Fibroblast of skin of scalp (primary cell): ENCODE measurements at places on chromosomes 6 and 20.

GRCh38 chr20:3194617-3195280, 9.7 kb downstream of the DDRGK1 start:
- DNase-seq: no peak

- no peak for DNase-seq
Measured at GRCh38 chr20:31858760-31859083, 11.6 kb downstream of the DUSP15 start.

DNA sequence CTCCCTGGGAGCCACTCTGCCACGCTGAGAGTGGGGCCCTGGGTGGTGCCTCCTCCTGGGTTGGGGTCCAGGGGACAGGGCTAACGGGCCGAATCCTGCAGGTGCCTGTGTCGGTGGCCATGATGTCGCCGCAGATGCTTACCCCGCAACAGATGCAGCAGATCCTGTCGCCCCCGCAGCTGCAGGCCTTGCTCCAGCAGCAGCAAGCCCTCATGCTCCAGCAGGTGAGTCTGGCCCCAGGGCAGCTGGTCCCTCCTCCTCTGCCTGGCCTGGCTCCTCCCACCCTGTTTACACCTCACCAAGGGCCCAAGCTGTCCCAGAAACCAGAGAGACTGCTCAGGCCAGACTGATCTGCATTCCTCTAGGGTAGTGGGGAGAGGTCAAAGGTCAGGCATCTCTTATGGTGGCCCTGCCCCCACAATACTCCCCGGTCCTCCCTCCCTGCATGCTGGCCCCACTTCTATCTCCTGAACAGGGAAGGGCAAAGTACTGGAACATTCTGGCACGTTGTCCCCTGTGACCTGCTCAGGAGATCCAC, 38.6 kb downstream of the FOXP4 start:
- no peak for DNase-seq

DNA sequence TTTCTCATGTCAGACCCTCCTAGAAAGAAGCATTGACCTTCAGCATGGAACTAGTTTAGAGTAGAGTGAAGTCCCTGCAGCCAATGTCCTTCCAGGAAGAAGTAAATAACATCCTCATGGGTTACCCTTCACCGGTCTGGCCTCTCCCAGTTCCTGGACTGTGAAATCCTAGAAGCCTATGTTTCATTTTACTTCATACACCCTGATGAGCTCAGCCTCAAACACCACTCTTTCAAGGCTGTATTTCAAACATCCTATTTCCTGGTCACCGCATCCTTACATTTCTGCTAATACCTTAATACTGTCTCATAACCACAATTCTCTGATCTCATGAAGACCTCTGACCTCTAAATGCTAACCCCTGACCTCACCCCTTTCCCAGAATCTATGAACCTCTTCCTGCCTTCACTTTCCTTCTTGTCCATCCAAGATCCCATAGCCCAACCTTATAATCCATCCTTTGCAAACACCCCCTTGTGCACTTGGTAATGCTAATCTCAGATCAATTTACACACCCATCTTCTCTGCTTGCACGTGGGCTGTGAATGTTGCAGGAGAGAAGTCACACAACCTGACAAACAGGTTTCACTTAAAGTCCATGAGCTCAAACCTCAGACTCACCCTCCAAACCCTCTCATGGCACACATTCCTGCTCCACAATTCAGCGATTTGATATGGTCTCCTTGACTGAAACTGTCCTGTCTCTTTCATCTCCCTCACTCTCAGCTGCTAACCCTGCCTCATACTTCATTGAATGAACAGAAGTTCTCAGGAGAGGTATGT, 30.2 kb downstream of the SLC2A10 start:
- no peak for DNase-seq

DNA sequence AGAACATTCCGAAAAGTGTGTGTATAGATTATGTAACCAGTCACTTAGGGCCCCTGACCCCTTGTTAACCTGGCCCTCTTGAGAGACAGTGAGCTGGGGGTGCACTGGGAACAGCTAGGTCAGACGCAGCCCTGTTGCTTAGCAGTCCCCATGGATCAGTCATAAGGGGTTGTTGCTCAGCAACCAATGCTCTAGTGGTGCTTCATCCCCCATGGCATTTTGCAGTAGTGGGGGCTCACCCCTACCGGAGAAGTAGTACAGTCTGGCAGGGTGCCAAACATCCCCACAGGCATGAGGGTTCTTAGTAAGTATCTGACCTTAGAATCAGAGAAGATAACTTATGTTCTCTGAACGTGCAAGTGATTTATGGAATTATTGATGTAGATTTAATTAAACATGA, 12.3 kb downstream of the PKIB start:
- no peak for DNase-seq

DNA sequence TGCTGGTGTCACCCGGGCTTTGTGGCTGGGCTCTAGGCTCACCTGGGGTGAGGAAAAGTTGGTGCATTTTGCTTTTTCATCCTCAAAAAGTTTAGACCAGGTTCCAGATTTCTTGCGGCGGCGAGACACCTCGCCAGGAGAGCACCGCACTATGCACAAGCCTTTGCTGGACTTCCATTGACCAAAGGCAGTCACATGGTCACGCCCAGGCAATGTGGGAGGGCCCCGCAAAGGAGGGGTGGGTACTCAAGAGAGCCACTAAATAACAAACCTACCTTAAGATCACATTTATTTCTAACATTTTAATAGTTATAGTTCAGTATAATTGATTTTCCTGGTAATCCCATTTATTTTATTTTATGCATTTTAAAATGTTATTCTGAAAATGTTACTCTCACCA, 3.0 kb upstream of the KIF16B start:
- DNase-seq: no peak

GRCh38 chr20:60993433-60994044, 258.5 kb upstream of the CDH4 start:
- peak; percentile 1 for DNase-seq

- DNase-seq: no peak
Measured at GRCh38 chr6:32105433-32105832, 3.7 kb downstream of the TNXB start.

DNA sequence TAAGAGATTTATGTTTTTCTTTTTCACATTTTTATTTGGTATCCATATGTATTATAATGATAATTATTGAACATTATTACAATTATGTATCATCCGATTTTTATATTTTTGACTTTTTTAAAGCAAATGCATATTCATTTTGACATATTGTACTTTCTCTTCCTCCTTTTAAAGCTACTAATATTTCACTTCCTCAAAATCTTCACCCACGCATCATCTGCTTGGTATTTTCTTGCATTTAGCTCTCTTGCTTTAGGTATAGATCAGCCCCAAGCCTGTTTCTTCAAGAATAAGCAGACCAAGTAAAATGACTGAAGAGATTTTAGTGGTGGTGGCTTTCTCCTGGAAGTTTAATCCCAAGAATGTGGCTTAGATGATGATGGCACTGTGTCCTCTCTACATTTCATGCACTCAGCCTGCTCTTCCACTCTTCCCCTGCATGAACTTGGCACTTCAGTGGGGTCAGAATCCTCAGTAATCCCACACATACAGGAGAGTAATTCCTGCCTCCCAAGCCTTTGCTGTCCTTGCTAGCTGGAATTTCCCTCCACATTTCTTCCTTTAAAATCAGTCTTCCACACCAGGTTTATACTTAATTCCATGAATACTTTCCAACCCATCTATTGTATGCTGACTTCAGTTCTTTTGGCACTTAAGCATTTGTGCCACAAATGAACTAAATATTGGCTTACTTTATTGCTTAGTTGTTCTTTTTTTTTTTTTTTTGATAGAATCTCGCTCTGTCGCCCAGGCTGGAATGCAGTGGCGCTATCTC, 8.2 kb downstream of the NCOA7 start:
- DNase-seq: no peak

DNA sequence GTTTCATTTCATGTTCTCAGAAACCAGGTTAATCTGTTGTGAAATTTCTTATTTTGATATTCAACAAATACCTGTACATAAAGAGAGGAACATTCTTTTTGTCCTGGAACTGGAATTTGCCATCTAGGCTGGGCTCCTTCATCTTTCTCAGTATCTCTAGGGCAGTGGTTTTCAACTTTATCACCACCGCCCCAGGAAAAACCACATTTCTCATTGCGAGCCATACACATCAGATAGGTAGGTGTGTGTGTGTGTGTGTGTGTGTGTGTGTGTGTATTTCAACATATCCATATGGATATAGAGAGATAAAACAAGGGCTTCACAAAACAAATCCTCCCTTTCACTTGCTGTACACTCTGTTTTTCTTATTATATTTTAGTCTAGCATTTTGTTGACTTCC, 24.1 kb downstream of the BFSP1 start:
- DNase-seq: no peak

GRCh38 chr6:135657207-135657606, 159.7 kb upstream of the AHI1 start:
- no peak for DNase-seq

DNA sequence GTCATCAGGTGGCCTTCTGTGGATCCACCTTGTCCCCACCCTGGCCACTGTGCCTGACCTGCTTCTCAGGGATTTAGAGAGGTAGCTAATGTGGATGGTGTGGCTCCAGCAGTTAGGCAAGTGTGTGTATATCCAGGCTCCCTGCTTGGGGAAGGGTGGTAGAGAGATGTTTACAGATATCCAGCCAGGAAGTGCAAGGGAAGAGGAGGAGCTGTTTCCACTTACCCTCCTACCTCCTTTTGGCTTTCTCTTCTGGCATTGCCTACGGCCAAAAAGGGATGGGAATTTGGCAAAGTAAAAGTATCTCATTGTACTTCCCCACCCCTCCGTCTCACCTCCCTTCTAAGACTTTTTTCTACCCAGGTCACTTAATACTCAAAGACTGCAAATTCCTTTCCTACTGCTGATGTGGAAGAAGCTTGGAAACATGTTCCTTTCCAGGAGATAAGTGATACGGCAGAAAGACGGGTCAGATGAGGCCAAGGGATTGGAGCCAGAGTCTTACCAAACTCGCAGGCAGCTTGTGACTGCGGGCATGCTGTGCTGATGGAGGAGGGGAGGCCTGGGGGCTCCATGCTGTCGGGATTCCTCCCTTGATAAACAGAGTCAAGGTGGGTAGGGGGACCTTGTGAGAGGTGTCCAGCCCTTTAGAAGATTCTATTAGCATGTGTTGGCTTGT, 253.4 kb downstream of the PRL start:
- DNase-seq: no peak

- DNase-seq: no peak
Measured at GRCh38 chr6:119497988-119498727, 148.6 kb upstream of the MAN1A1 start.

- no peak for DNase-seq
Measured at GRCh38 chr20:3728354-3728753, 4.1 kb upstream of the HSPA12B start.

DNA sequence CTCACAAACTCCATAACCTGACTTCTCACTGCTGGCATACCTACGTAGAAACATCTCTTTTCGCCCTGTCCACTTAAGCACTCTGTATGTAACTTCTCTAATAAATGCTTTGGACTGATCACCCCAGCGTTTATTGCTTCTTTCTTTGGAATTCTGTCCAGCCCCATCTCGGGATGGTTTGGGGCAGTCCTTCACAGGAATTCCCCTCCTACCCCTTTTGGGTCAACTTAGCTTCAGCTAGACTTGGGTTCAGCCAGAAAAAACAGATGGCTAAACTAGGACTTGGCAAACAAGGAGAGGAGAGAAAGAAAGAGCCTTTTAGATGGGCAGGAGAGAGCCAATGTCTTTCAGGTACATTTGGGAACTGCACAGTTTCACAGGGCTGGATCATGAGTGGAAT, 3.9 kb upstream of the LTV1 start:
- no peak for DNase-seq

- DNase-seq: no peak
Measured at GRCh38 chr6:89987830-89988229, 93.6 kb downstream of the GJA10 start.

GRCh38 chr6:62445521-62445920, 159.5 kb upstream of the KHDRBS2 start:
- no peak for DNase-seq

GRCh38 chr6:46930331-46930730, 8.6 kb upstream of the ADGRF5 start:
- DNase-seq: no peak

DNA sequence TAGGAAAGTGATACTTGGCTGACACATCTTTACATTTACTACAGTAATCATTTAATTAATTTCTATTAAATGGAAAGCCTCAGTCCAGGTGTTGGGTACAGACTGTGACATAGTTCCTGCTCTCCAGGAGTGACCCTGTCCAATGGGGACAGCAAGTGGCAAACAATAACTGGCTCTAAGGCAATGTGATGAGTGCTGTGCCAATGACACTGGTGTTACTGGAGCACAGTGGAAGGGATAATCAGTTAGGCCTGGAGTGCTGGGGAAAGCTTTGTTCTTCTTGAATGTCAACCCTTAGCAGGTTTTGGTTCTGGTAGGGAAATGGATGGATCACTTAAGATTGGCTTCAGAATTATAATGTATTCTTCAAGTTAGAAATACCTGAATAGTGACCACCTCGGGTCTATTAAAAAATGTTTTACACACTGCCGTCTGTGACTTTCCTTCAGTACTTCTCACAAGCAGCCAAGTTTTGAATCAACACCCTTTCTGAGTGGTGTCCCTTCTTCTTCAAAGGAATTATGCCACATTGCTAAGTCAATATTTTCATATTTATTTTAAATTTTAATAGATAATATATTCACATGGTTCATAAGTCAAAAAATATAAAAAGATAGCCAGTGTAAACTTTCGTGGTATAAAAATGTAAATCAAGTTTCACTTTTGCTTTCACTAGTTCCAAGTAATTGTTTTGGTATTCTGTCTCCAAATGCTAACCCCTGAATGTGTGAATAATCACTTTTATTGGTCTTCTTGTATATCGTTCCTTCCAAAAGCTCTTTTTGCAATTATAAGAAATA, 9.6 kb downstream of the CMTR1 start:
- no peak for DNase-seq

DNA sequence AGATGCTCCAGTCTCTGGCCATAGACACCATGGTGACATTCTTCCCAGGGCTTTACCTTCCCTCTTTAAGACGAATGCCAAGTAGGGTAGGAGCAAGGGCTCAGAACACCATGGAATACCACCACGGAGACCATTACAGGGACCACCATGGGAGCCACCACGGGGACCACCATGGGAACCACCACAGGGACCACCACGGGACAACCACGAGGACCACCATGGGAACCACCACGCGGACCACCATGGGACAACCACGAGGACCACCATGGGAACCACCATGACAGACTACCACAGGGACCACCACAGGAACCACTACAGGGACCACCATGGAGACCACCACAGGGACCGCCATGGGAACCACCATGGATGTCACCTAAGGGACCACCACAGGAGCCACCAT, 66.9 kb upstream of the MPC1 start:
- no peak for DNase-seq

GRCh38 chr6:139882234-139882633, 507.8 kb upstream of the CITED2 start:
- DNase-seq: peak; percentile 57

DNA sequence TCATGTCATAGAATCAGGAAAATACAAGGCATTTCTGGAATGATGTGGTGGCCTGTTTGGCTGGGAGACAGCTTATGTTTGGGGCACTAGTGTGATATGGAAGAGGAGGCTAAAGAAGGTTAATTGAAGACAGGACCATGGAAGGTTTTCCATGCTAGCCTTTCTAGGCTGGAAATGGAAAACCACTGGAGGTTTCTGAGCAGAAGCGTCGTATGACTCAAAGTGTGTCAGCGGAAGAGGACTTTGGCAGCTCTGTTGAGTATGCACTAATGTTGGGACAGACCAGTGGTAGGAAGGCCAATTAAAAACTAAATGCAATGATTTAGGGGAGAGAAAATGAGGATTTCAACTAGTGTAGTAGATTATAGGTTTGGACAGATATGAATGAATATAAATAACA, 413.1 kb downstream of the PLCB1 start:
- peak; percentile 48 for DNase-seq
